ENCODE measurements at places on chromosomes 7 and 10. TPM values are rescaled to one million over a fixed set of nuclear protein-coding genes. Genes with fewer than 3 reads are reported as not detected.

GRCh38 chr10:26556748-26557640, 118.9 kb downstream of the APBB1IP start:
- no peak overlapping the region for H3K4me3 ChIP-seq
- H3K4me1 ChIP-seq, result peaks cover 11% of the 10 kb centered on the region
- H3K36me3 ChIP-seq, result peaks cover 94% of the 10 kb centered on the region
- DNase-seq, result peak; percentile 43
- H3K27me3 ChIP-seq, result no peaks in the 10 kb centered on the region
- H3K27ac ChIP-seq, result no peak overlapping the region

DNA sequence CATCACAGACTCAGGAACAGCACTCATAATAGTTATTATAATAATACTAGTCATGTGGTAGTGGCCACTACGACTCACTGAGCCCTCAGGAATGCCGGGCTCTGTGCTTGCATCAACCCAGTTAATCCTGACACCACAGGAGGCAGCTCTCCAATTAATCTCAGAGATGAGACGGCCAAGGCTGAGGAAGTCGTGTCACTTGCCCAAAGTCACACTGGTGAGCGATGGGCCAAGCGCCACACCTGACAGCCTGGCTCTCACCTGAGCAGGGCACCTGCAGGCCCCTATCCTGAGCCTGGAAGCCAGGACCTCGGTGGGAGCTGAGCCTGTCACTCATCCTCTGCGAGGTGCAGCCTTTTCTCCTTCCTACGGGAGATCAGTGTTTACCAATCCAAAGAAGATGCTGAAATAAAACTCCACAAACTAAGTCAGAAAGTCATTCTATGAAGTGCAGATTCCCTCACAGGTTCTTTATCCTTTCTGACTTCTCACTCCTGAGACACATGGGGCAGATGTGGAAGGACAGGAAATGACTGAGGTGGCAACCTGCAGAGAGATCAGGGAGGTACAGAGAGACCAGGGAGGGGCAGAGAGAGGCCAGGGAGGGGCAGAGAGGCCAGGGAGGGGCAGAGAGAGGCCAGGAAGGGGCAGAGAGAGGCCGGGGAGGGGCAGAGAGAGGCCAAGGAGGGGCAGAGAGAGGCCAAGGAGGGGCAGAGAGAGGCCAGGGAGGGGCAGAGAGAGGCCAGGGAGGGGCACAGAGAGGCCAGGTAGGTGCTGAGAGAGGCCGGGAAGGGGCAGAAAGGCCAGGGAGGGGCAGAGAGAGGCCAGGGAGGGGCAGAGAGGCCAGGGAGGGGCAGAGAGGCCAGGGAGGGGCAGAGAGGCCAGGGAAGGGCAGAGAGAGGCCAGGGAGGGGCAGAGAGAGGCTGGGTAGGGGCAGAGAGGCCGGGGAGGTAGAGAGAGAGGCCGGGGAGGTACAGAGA, 38.5 kb downstream of the VIPR2 start:
- H3K36me3 ChIP-seq, result peaks cover 47% of the 10 kb centered on the region
- no peaks in the 10 kb centered on the region for H3K27me3 ChIP-seq
- no peak for DNase-seq
- no peak overlapping the region for H3K4me3 ChIP-seq
- peaks cover 39% of the 10 kb centered on the region for H3K4me1 ChIP-seq

The PGAM2 gene
- 5.7 TPM for polyA plus RNA-seq

DNA sequence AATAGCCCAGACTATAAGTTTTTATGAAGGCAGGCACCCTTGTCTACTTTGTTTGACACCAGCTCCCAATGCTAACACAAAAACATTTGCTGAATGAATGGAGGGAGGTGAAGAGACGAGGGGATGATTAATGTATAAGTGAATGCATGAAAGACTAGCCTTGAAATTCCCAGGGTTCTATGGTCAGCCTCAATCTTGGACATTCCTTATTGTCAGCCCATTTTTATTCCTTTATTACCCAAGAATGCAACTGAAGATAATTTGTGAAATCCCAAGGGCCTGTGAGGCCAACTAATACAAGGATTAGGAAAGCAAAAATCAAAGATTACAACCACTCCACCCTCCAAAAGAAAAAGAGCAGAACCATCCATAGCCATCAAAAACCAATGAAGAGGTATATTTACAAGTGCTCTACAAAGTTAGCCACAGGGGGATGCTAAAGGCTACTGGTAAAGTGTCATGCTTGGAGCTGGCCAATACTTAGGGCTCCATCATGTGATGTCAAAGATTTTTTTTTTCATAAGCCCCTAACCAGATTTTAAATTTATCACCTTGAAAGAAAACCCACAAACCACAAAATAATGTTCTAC, 40.0 kb upstream of the ASAH2 start:
- no peak overlapping the region for H3K4me3 ChIP-seq
- H3K4me1 ChIP-seq, result no peaks in the 10 kb centered on the region
- no peaks in the 10 kb centered on the region for H3K27me3 ChIP-seq
- H3K36me3 ChIP-seq, result no peaks in the 10 kb centered on the region

GRCh38 chr7:83143107-83143506, 19.6 kb downstream of the PCLO start:
- no peak overlapping the region for H3K4me3 ChIP-seq
- no peaks in the 10 kb centered on the region for H3K27me3 ChIP-seq
- no peak for DNase-seq
- H3K4me1 ChIP-seq, result no peaks in the 10 kb centered on the region
- no peaks in the 10 kb centered on the region for H3K36me3 ChIP-seq
- H3K27ac ChIP-seq, result no peak overlapping the region

DNA sequence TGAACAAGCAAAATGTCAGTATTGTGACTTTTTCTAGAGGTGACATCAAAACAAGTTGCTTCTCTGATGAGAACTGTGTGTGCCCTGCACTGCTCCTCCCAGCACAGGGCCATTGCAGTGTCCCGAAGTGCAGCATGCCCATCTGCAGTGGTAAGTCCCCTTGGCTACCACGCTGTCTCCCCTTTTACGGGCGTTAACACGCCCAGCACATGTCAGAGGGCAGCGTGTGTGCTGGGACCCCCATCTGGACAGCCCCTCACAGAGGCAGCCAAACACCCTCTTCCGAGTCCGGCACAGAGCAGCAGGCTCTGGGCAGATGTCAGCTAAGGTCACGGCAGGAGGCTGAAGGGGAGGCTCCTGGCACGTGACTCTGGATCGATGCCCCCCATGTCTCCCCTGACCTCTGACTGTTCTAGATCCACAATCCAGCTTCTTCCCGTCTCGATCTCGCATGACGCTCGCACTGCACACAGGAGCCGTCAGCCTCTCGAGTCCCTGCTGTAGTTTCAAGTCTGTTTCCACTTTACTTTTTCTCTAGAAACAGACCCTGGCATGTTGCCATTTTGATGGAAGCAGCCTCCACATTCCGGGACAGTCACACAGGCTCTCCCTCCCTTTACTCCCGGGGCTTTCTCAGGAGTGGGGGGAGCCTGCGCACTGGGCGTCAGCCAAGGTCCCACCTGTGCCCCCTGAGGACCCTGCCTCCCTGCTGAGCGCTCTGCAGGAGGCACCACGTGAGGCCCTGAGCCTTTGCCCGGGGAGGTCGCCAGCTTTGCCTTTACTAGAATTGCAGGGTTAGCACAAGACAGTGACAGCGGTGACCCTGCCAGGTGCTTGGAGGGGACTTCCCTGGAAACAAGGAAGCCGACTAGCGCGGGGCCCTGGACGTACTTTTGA, 133.8 kb downstream of the TCERG1L start:
- H3K4me1 ChIP-seq, result peaks cover 7% of the 10 kb centered on the region
- H3K27ac ChIP-seq, result no peak overlapping the region
- H3K27me3 ChIP-seq, result no peaks in the 10 kb centered on the region
- no peaks in the 10 kb centered on the region for H3K36me3 ChIP-seq

The ANKRD26 gene
- polyA plus RNA-seq, result 9.3 TPM

DNA sequence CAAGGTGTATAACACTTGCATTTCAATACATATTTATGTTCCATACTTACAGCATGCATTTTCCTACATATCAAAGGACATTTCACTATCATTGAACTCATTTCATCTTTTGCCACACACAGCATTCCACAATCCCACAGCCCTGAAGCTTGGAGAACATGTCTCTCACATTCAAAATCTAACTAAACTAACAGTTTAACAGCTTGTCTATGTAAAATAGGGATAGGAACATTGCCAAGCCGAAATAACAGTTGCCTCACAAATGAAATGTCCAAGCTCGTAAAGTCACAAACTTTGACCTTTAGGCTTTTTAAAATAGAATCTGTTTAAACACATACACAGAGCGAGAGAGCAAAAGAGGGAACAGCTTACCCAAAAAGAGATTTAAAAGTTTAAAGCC, 65.3 kb downstream of the HGF start:
- no peaks in the 10 kb centered on the region for H3K36me3 ChIP-seq
- H3K4me1 ChIP-seq, result no peaks in the 10 kb centered on the region
- no peak overlapping the region for H3K4me3 ChIP-seq
- no peaks in the 10 kb centered on the region for H3K27me3 ChIP-seq
- DNase-seq, result no peak

DNA sequence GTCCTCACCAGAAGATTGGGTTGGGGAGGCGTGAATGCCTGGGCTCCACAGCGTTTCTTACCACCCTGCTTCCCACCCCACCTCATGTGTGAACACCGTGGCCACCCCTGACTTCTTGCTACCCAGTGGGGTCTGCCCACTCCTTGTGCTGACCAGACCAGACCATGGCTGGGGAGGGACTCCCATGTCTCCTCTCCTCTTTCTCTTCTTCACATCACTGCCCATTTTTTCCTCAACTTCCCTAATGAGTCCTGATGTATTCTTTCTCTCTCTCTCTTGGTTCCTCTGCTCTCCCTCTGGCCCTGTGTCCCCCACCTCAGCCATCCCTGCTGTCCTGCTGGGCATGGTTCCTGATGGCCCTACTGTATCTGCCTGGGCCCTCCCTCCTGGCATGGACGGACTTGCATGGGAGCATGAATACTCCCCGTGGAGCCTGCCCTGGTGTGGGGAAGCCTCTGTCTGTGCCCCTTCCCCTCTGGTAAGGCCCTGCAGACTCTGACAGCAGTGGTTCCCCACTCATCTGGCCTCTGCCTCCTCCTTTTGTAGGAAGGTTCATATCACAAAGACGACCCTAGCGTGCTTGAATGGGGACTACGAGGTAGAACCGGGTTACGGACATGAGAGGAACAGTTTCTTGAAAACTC, 85.5 kb downstream of the ADCY1 start:
- no peak for DNase-seq
- no peak overlapping the region for H3K4me3 ChIP-seq
- H3K27me3 ChIP-seq, result no peaks in the 10 kb centered on the region
- no peak overlapping the region for H3K27ac ChIP-seq

DNA sequence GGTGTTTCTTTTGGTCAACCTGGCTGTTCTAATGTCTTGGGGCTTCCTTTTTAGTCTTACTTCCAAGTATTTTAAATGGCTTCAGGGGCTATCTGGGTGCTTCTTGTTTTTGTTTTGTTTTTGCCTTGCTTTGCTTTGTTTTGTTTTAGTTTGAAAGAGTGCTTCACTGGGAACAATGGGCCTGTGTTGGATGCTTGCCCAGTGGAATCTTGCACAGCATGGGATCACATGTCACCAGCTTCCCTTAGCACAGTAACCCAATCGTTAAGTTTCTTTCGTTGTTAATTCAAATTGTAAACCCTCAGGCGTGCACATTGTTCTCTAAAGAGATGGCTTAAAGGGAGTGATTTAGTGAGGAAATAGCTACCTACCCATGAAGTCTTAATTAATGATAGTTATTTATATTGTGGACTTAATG, 8.9 kb downstream of the COL17A1 start:
- H3K4me1 ChIP-seq, result no peaks in the 10 kb centered on the region
- no peaks in the 10 kb centered on the region for H3K36me3 ChIP-seq
- no peak overlapping the region for H3K4me3 ChIP-seq
- no peak overlapping the region for H3K27ac ChIP-seq
- no peaks in the 10 kb centered on the region for H3K27me3 ChIP-seq

GRCh38 chr7:66683770-66684123, 55.1 kb downstream of the KCTD7 start:
- H3K4me3 ChIP-seq, result no peak overlapping the region
- no peaks in the 10 kb centered on the region for H3K36me3 ChIP-seq
- no peak for DNase-seq
- H3K27ac ChIP-seq, result no peak overlapping the region
- peaks cover 7% of the 10 kb centered on the region for H3K4me1 ChIP-seq

DNA sequence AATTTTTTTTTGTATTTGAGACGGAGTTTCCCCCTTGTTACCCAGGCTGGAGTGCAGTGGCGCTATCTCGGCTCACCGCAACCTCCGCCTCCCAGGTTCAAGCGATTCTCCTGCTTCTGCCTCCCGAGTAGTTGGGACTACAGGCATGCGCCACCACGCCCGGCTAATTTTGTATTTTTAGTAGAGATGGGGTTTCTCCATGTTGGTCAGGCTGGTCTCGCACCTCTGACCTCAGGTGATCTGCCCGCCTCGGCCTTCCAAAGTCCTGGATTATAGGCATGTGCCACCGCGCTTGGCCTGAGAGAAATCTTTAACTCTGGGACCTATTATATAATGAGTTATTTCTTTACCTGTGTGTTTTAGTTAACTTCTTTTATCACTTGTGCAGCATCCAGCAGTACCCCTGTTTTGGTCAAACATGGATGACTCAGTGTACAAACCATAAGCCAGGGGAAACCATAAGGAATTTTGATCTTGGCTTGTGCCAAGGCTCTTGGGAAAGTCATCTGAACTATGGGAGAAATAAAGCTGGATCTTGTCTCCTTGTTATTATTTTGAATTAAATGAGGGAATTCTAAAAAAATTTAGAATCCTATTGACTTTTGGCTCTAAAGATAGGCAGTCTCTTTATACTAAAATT, 23.6 kb upstream of the ZRANB1 start:
- no peaks in the 10 kb centered on the region for H3K27me3 ChIP-seq
- peak overlapping the region; percentile 98 for H3K4me3 ChIP-seq
- no peak for DNase-seq
- peaks cover 8% of the 10 kb centered on the region for H3K4me1 ChIP-seq
- no peak overlapping the region for H3K27ac ChIP-seq

- H3K36me3 ChIP-seq, result no peaks in the 10 kb centered on the region
- no peak for DNase-seq
- no peak overlapping the region for H3K4me3 ChIP-seq
- H3K27me3 ChIP-seq, result no peaks in the 10 kb centered on the region
Measured at GRCh38 chr10:13734151-13734550, 147.4 kb downstream of the PRPF18 start.

DNA sequence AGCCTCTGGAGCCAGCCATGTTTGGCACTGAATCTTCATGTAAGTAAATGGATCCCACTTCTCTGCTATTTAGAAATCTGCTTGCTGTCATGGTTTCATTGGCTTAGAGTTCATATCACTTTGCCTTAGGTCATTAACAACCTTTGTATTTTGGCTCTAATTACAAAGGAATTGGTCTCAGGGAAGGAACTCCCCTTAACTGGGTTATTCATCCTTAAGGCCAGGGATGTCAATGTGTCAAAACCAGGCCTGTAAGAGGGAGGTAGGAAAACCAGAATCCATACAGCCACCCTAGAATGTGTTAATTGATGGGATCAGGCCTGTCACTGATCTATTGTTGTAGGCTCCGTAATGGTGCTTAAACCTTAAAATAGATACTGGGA, 67.3 kb downstream of the ST7 start:
- H3K4me1 ChIP-seq, result no peaks in the 10 kb centered on the region
- no peak overlapping the region for H3K27ac ChIP-seq
- no peaks in the 10 kb centered on the region for H3K27me3 ChIP-seq
- H3K36me3 ChIP-seq, result no peaks in the 10 kb centered on the region
- no peak for DNase-seq

GRCh38 chr10:61837755-61838171, 63.7 kb upstream of the ARID5B start:
- H3K4me1 ChIP-seq, result peaks cover 9% of the 10 kb centered on the region
- no peak overlapping the region for H3K27ac ChIP-seq
- H3K36me3 ChIP-seq, result no peaks in the 10 kb centered on the region
- H3K27me3 ChIP-seq, result no peaks in the 10 kb centered on the region
- H3K4me3 ChIP-seq, result no peak overlapping the region

The DRGX gene
- 0.30 TPM for polyA plus RNA-seq
